DND-41 (cell line): ENCODE measurements at places on chromosomes 1 and 21.

DNA sequence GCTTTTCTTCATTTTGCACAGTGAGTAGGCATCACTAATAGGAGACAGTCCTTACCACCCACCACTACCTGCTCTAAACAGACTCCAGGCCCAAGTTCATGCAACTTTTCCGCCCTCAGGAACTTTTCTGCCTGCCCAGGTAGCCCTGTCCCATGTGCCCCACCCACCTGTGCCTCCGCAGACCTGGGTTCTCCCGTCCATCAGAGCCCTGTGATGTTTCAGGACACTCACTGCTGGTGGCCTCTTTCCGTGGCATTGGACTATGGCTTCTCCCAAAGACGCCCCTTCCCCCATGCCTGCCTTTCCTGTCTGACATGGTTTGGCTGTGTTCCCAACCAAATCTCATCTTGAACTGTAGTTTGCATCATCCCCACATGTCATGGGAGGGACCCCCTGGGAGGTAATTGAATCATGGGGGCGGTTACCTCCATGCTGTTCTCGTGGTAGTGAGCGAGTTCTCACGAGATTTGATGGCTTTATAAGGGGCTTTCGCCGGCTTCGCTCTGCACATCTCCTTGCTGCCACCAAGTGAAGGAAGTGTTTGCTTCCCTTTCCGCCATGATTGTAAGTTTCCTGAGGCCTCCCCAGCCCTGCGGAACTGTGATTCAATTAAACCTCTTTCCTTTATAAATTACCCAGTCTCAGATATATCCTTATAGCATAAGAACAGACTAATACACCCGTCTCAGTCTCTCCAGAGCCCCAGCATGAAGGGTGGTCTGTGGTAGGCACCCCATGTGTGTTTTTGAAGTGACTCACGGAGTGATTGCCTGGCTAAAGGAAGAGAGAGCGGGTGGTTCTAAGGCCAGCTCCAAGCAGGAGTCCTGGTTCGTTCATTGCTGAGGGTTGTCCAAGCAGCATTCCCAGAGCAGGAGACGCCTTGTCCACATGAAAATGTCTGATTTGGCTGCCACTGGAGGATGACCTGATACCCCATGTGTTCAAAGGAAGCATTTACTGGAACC, 86.0 kb upstream of the ZBTB40 start:
- no peak for DNase-seq

DNA sequence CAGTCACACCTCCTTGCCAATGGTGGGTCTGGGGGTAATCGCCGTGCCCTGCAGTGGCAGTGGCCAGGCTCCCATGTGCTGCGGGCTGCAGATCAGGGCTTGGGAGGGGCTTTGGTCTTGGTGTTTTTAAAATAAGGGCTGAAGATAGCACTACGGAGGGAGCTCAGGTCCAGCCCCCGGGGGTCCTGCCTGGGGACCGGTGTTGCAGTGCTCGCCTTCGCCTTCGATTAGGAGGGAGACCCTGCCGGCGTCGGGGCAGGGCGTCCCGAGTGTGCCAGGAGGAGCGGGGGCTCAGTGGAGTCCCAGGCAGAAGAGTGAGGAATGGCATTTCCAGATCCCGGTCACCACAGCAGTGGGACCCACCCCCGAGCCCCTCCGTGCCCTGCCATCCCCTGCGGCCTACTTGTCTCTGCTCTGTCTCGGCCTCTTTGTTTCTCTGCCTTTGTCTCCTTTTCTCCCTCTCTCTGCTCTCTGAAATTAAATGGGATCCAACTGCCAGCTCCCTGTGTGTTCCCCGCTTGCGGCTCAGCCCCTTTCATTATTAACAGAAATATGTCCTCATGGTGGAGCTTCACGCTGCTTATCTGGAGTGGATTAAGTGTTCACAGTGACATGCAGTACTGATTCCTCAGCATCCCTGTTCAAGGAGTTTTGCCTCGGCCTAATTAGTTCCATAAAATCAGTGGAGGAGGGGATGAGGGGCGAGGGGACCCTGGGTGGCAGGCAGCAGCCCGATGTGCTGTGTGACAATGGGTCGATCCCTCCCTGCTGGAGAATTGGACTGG, 44.4 kb downstream of the DMRTB1 start:
- no peak for DNase-seq

DNA sequence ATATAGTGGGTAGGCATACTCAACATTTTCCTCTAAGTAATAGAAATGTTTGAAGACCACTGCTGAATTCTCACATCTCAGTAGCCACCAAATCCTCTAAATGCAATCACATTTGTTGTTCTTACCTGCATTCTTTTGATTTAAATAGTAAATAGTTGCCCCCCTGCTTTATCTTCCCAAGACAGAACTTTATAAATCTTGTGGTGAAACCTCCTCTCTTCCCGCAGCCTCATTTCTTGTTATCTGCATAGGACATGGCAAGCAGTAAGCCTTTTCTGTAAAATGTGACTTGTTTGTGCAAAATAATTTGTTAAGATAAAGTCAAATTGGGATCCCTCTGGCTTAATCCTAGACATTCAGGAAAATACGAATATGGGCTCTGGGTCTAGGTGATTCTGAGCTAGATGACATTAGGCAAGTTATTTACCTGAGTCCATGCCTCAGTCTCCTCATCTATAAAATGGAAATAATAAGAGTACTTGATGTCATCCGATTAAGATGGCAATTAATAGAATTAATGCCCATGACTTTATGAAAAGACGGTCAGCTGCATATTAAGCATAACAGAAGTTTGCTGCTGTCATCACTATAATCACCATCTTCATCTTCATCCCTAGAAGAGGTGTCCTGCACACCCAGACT, 77.7 kb downstream of the LRRC8C start:
- DNase-seq = no peak

DNA sequence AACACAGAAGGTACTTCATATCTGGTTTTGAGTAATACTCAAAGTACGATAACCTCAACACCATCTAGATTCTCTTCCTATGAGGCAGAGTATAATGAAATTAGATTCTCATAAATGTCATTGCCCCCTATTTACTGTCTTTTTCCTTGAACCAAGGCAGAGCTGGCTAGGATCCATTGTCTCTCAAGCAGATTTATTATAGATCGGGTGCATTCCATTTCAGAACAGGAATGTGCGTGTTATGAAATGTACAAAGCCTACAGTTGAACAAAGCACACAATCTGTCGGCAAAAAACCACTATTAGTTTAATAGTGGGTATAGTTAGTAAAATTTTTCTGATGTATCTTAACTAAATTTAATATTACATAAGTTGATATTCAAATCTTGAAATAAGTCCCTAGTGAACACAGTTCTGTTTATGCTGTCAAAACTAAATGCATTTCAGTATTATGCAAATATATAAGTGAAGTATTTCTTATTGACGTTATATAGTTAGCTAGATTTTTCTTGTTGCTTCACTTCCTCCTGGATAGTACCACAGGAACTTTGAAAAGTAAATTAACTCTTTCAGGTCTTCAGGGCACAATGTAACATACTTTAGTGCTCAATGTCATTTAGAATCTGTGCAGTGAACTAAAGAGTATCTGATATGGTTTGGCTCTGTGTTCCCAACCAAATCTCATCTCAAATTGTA, 92.1 kb downstream of the DDAH1 start:
- no peak for DNase-seq

GRCh38 chr1:34709547-34709946, 45.3 kb upstream of the GJB5 start:
- DNase-seq = peak; percentile 15

- DNase-seq = no peak
Observed at GRCh38 chr1:188817814-188818213, 1659.8 kb downstream of the BRINP3 start.

DNA sequence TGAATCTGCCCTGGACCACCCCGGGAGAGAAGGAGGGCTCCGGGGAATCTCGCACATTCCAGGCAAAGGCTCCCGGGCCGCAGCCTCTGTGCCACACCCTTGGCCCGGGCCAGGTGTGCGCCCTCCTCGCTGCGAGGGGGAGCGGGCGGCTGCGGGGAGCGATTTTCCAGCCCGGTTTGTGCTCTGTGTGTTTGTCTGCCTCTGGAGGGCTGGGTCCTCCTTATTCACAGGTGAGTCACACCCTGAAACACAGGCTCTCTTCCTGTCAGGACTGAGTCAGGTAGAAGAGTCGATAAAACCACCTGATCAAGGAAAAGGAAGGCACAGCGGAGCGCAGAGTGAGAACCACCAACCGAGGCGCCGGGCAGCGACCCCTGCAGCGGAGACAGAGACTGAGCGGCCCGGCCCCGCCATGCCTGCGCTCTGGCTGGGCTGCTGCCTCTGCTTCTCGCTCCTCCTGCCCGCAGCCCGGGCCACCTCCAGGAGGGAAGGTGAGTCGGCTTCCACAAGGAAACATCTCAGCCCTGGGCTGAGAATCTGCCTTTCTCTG, at the start of gene LAMC2:
TSS of gene LAMC2 (plus strand) at position 324 of the 550 bp plus-strand sequence. CDS start at position 413, 89 bp downstream.
- no peak for DNase-seq

DNA sequence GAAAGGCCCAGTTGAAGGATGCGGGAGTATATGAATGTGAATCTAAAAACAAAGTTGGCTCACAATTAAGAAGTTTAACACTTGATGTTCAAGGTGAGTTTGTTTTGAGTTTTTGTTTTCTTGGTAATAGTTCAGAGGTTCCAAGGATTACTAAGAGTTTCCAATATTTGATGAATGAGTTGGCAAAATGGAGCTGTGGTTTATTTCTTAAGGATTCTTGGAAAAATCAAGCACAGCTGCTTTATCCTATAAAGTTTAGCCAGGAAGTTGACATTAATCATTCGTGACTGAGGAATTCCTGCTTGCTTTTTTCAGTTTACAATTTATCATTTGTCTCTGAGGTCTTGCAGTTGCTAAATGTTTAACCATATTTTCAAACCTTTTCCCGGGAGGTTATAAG, 15.1 kb downstream of the VCAM1 start:
- DNase-seq = no peak

DNA sequence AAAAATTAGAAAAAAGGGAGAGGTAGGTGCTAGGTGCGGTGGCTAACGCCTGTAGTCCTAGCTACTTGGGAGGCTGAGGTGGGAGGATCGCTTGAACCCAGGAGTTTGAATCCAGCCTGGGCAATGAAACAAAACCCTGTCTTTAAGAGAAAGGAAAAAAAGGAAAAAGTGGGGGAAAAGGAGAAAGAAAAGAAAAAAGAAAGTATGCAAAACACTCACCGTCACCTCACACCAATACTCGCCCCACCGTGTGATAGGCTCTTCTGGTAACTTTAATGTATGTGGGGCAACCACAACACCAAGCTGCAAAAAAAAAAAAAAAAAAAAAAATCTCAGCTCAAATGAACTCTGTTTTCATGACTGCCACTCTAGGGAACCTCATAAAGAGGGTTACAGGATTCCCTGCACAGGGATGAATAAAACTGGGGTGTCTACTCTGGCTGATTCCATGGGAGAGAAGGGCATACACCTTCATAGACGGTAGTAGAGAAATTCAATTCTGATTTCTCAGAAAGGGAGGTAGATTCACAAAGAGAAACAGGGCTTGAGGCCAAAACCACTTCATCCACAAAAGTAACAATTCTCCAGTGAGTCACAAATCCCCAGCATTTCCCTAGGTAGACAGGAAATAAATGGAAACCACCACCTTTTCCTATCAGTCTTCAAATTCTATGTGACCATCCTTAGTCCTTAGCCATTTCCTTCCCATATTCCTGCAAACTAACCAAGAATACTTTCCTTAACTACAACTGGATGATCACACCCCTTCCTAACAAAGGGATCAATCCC, 2.5 kb downstream of the MRPL9 start:
- DNase-seq = no peak

DNA sequence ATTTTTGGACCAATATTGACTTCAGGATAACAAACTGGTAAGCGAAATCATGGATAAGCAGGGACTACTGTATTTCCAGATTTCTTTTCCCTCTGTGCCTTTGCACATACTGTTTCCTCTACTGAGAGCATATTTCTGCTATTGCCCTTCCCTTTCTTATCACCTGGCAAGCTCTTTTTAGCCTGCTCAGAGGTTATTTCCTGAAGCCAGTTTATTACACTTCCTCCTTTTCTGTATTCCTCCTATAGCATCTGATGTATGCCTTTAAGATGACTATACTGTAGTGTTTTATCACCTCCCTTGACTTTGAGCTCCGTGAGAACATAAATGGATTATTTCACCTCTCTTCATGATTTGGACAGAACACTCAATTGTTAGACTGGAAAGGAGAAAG, 49.0 kb downstream of the MAGI3 start:
- DNase-seq = no peak

DNA sequence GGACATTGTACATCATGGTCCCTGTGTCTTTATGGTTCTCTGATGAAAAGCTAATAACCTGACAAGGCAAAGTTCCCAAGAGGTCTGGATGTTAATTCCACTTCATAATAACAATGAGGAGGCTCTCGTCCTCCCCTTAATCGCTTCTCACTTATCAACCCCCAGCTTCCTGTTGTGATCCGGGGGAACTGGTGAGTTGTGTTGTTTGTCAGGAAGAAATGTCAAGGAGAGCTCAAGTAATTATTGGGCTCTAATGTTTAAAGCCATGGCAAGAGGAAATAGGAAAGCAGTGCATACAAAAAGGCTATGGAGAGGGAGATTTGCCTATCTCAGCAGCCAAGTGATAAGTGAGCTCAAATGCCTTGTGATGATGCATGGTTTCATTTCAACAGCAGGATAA, 42.8 kb upstream of the RASAL2 start:
- DNase-seq = no peak

DNA sequence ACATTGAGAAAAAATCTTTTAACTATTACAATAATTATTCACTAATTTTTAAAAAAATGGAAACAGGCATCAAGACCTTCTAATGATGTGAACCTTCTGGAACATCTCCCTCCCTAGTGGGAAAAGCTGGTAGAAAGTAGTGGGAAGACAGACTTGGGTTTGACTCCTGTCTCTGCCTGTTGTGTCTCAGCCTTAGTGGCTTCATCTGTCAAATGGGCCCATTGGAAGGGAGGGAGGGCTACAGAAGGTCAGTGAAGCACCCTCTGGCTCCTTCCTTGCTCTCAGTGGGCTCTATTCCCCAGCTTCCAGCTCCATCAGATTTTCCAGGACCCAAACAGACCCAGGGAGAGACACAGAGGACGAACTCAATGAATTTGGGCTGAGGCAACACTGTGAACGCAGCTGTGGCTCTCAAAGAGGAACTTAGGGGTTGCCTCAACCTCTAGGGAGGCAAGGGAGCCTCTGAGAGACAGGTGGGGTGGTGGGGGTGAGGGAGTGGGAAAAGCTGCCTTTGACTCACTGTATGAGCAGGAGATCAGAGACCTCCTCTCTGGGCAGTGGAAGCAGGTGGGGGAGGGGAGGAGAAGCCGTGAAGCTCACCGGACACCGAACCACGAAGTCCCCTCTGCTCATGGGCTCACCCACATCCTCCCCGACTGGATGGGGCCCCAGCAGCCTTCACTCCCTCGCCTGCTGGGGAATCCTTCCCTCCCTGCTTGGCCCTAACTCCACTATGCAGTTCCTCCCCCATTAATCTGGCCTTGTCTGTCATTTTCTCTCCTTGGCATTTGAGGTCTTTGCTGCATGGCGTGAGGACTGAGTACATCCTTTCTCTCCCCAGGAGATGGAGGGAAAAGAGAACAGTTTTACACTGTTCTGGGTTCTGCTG, 4.5 kb downstream of the CNR2 start:
- peak; percentile 57 for DNase-seq

GRCh38 chr1:153872331-153872730, 50.4 kb downstream of the GATAD2B start:
- no peak for DNase-seq

- peak; percentile 57 for DNase-seq
Observed at GRCh38 chr1:96845464-96845863, 123.9 kb downstream of the PTBP2 start.
